ENCODE measurements at places on chromosomes 7 and 10.

DNA sequence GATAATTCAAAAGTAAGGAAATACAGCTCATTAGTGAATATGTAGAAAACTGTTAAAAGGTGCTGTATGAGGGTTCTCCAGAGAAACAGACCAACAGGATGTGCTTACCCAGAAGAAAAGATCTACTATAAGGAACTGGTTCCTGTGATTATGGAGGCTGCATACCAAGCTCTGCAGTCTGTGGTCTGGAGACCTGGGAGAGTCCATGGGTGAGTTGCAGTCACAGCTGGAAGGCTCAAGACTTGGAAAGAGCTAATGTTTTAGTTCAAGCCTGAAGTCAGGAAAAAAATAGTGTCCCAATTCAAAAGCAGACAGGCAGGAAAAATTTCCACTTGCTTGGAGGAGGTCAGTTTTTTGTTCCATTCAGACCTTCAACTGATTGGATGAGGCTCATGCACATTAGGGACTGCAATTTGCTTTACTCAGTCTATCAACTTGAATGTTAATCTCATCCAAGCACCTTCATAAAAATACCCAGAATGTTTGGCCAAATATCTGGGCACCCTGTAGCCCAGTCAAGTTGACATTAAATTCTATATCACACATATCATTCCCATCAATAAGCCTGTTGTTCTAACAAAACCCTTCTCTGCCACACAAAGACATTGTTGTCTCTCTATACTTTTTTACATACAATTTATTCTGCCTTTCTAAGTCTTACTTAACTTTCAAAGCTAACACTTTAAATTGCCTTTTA is 197.9 kb upstream of the KLF6 start:
- DNase-seq: no peak

DNA sequence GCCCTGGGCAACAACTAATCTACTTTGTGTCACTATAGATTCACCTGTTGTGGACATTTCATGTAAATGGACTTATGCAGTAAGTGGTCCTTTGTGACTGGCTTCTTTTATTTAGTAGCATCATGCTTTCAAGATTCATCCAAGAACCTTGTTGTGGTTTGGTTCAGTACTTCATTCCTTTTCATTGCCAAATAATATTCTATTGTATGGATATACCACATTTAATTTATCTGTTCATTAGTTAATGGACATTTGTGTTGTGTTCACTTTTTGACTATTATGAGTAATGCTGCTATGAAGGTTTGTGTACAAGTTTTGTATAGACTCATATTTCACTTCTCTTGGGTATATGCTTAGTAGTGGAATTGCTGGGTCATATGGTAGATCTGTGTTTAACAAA is 27.8 kb downstream of the BPGM start:
- no peak for DNase-seq

DNA sequence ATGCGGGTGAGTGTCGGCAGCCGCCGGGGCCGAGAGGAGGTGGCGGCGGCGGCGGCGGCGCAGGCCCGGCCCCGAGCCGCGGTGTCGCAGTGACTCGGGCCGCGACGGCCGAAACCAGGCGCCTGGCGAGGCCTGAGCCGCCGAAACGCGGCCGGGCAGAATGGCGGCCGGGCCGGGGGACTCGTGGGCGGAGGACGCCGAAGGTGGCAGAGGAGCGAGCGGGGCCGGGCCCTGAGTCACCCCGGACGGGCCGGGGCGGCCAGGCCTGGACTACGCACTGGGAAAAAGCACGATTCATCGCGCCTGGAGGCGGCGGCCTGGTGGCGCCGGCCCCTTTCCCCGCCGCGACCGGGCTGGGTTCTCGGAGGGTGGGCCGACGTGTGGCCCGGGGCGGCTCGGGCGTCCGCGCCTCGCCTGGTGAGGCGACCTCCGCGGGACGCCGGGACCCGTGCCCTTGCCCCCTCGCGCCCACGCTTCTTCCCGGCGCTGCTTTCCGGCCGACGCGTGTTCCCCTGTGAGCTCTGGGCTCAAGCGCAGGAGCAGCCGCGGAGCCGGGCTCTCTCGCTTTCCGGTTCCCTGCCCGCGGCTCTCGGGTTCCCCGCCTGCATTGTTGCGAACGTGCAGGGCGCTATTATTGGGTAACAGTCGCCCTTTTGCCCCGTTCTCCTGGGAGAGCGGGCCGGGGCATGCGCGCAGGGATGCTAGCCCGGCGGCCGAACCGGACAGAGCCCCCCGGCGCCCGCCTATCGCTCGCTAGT is 500 bp downstream of the CUL1 start:
- peak; percentile 36 for DNase-seq

GRCh38 chr7:6477318-6477660 is 29.5 kb upstream of the DAGLB start:
- no peak for DNase-seq

GRCh38 chr10:47022311-47023131 is 111.3 kb downstream of the PTPN20 start:
- DNase-seq: no peak

DNA sequence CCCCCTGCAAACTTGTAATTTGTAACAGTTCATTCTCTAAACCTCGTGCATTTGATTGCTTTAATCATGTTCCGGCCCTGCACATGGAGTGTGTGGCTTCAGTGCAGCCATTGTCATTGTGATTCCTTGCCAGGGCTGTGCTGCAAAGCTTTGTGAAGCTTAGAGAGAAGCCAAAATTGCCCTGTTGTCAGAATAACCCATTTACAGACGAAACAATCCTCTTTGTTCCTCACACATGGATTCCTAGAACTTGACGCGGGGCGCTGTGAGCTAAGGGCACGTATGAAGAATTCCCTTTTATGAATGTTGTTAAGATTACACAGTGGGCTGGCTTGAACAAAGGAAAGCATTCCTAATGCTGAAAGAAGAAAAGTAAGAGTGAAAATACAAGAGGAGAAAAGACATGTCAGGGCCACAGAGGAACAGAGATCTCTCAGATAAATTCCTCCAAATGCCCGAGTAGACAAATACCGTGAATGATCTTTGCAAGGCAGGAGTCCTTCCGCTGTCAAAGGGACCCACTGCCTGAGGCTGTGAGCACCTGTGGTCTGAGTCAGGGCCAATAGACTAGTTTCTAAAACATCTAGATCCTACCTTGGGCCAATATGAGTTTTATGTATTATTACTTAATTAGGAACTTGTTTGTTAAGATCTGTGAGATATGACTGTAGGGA is 205.4 kb upstream of the C7orf33 start:
- DNase-seq: no peak

- DNase-seq: no peak
Measured at GRCh38 chr10:12194752-12195271, 879 bp downstream of the NUDT5 start.

DNA sequence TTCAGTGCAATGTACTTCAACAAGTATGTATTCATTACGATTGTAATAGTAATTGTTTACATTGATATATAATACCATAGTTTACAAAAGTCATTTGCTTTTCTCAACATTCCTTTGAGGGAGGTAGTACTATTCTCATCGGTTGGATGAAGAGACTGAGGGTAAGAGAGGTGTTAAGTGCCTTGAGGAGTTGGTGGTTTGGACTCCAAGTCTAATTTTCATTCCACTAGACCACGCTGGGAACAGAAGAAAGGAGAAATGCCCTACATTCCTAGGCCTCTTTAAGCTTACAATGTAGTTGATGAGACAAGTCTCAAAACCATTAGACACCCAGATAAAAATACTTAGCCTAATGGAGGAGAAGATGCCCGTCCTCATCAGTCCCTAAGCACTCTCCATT is 28.6 kb downstream of the CDK1 start:
- no peak for DNase-seq

DNA sequence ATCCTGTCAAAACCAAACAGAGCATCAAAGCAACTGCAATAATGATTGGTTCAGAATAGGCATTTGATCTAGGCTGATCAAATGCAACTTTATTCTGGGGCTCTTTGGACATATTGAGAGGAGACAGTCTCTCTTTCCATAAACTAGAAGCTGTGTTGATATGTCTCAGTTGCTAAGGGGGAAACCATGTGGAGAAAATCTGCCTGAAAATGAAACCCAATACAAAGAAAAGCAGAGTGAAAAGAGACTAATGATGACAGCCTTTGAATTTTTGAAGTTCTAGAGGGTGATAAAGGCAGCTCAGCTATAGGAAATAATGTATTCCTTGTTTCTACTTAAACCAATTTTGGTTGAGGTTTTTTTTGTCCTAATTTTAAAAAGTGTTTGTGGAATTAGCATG is 941.8 kb upstream of the POT1 start:
- no peak for DNase-seq

GRCh38 chr10:69855346-69856111 is 53.8 kb downstream of the COL13A1 start:
- no peak for DNase-seq

DNA sequence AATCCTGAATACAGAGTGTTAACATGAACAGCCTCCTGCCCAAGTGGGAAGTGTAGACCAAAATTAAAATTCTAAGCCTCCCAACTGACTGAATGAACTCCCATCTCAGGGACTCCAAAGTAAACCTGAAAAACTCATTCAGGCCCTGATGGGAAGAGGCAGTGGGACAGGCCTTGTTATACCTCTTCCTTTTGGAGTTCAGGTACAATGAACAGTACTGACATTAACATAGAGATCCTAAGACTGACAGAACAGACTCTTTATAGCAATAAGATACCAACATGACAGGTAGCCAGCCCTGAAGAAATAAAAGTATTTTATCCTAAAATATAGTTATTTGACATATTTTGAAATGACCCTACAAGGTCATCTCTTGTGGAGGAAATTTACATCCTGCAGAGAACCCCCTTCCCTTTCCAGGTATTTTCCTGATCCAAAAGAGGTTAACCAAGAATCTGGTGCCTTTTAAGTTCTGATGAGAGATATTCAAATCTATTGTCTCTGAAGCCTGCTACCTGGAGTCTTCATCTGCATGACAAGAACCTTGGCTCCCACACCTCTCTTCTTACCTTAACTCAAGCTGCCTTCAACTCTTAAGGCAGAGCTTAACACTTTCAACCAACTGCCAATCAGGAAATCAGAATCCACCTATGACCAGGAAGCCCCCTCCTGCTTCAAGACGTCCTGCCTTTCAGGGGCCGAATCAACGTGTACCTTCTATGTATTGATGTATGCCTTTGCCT is 103.3 kb upstream of the PFKP start:
- no peak for DNase-seq

DNA sequence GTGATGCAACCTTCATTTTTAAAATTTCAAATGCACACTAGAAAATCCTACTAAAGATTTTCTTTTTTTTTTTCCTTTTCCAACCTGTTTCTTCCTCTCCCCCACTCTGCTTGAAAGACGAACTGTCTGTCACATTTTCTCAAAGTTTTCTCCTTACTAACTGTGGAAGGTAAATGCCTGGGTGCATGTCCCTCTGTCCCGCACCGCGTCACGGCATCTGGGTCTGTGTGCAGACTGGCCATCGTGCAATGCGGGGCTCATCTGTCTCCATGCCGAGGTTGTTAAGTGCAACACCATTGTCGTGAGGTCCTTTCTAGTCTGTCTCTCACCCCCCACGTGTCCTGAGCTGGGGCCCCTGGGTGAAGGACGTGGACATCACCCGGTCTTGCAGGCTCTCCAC is 28.4 kb downstream of the PFKFB3 start:
- no peak for DNase-seq

DNA sequence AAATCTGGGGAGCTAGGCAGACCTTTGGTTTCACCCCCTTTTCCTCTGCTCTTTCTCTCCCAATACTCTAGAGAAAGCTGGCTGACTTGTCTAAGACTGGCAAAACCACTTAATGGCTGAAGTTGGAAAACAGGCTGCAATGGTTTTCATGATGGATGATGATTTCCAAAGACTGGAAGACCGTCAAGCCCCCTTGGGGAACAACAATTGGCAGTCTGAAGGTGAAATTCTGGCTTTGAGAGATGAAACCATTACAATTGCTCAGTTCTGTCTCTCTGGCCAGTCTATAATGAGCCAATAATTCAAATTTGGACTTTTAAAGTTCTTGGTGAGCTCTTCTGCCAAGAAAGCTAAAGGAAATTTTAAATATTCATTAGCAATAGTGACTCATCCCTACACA is 680.5 kb downstream of the PARD3 start:
- DNase-seq: no peak

DNA sequence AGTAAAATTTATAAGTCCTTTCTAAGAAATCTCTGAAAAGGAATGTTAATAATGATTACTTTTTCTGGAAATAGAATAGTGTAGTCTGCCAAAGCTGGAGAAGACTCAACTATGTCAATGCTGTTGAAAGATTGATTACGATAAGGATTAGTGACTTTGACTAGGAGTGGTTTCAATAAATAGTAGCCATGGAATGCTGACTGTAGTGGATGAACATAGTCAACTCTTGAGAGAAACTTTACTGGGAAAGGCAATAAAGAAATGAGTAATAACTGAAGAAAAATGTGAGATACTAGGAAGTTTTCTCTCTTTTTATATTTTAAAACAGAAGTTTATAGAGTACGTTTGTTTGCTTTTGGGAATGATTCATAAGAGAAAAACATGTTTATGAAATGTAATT is 105.0 kb upstream of the CDK13 start:
- no peak for DNase-seq

- DNase-seq: no peak
Measured at GRCh38 chr7:72785166-72785955, 42.6 kb downstream of the TYW1B start.

- DNase-seq: no peak
Measured at GRCh38 chr7:83273699-83274098, 111.0 kb upstream of the PCLO start.

GRCh38 chr10:78176320-78177317 is 143.0 kb downstream of the RPS24 start:
- DNase-seq: no peak

- DNase-seq: no peak
Measured at GRCh38 chr10:90930070-90930837, 9.4 kb upstream of the ANKRD1 start.

GRCh38 chr7:29861884-29862283 is 55.6 kb downstream of the WIPF3 start:
- DNase-seq: no peak

DNA sequence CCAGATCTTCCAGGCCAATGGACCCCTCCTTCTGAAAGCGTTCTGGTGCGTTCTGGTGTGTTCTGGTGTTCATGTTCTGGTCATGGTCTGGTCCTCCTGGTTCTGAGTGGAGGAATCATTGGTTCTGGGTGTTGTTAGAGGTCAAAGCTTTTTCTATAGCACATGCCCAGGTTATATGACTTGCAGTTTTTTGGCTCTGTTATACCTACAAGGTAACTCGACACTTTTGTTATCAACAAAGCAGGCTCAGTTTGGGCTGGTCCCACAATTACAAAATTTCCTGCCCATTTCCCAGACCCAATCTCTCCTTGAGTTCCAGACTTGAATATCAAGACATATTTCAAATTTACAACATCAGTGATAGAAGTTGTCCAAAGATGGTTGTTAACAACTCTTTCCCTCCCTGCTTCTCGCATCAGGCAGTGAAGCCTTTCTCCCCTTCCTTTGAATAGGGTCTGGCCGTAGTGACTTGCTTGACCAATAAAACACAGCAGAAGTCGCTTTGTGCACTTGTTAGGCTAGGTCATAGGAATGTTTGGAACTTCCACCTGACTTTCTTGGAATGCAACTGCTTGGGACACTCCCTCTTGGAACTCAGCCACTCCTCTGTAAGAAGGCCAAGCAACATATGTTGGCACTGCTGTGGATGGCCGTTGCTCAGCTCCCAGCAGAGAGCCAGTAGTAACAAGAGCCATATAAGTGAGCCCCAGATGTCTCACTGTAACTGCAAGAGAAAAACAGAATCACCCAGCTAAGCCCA is 83.1 kb upstream of the STEAP1B start:
- no peak for DNase-seq

All from T-helper 9 cell (primary cell).